ENCODE measurements at places on chromosomes 1 and 21. TPM values are rescaled to one million over a fixed set of nuclear protein-coding genes. Genes with fewer than 3 reads are reported as not detected.

The CACNA1E gene
- 0.09 TPM for total RNA-seq

The VWA1 gene
- 75.4 TPM for total RNA-seq

The TNFRSF18 gene
- not detected for total RNA-seq

The ANKRD65 gene
- 0.35 TPM for total RNA-seq

The SLC9C2 gene
- not detected for total RNA-seq

The EDN2 gene
- 0.33 TPM for total RNA-seq
